ENCODE measurements at places on chromosomes 6 and 20. TPM values are rescaled to one million over a fixed set of nuclear protein-coding genes. Genes with fewer than 3 reads are reported as not detected.

PAK5 gene
- total RNA-seq: 27.8 TPM

SAPCD1 gene
- total RNA-seq: not detected

CNR1 gene
- total RNA-seq: 225 TPM

FIG4 gene
- 32.8 TPM for total RNA-seq

CFAP61 gene
- total RNA-seq: 5.0 TPM

NNAT gene
- 629 TPM for total RNA-seq

NFATC2 gene
- total RNA-seq: 1.3 TPM

MAS1 gene
- total RNA-seq: 0.09 TPM

ABHD16B gene
- total RNA-seq: not detected

MAP3K7 gene
- total RNA-seq: 55.4 TPM

GRCh38 chr20:7031222-7031621 is 263.7 kb downstream of the BMP2 start:
- DNase-seq: no peak

DNA sequence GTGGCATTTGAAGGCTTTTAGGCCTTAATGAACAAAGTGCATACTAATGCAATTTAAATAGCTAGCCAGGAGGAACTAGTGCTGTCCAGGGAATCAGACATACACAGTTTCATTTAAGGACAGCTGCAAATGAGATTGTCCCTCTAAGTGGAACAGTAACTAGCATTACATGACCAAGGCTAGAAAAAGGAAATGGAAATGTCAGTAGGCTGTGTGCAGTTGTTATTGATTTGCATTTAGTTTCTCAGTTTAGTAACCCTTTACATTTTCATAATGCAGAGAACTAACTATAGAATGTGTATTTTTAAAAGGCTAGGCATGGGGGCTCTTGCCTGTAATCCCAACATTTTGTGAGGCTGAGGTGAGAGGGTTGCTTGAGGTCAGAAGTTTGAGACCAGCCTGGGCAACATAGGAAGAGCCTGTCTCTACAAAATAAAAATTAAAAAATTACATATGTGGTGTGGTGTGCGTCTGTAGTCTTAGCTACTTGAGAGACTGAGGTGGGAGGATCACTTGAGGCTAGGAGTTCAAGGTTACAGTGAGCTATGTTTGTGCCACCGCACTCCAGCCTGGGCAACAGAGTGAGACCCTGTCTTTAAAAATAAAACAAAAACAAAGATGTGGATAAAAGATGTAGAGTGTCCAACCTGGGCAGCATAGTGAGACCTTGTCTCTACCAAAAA is 468.0 kb downstream of the UTRN start:
- DNase-seq: no peak

- DNase-seq: no peak
Observed at GRCh38 chr6:100378576-100378975, 86.1 kb downstream of the SIM1 start.

- no peak for DNase-seq
Observed at GRCh38 chr6:340991-341827, 48.9 kb downstream of the DUSP22 start.

- DNase-seq: no peak
Observed at GRCh38 chr6:85113934-85114580, 335.8 kb upstream of the NT5E start.

- DNase-seq: peak; percentile 45
Observed at GRCh38 chr6:30884521-30885480, 482 bp downstream of the DDR1 start.

DNA sequence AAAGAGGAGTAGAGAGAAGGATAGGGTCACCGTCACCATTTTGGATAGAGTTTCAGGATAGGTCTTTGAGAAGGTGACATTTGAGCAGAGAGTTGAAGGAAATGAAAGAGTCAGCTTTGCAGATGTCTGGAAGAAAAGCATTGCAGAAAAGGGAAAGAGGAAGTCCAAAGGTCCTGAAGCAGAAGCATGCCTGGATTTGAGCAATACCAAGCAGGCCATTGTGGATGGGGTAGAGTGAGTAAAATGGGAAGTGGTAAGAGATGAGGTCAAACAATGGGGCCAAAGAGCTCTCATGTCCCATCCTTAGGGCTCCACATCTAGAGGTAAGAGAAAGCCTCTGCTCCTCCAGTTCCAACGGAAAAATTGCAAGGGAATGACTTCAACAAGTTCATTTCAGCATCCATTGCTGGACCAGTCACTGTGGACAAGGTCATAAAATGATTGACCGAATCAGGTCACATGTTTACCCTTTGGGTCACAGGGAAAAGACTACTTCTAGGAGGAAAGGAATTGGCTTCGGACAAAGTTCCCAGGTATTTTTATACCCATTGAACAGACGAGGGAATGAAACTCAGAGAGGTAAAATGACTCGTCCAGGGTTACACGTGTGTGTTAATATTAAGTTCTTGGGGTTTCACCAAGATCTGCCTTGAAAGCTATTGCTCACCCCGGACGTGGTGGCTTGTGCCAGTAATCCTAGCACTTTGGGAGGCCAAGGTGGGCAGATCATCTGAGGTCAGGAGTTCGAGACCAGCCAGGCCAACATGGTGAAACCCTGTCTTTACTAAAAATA is 6.6 kb upstream of the SAMHD1 start:
- DNase-seq: no peak

DNA sequence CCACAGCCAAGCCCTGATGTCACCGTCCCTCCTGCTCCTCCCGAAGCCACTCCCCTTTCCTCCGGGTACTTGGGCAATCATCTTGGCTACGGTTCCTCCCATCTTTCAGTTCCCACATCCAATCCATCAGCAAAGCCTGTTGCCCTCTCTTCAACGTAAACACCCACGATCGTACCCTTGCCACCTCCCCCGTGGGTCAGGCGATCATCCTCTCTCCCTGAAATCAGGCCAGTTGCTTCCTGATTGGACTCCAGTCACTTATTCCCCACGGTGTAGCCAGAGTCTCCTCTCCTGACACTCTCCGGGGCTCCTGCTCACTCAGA is 44.5 kb downstream of the SULF2 start:
- DNase-seq: no peak

- no peak for DNase-seq
Observed at GRCh38 chr20:57770852-57771720, 61.3 kb upstream of the PMEPA1 start.

DNA sequence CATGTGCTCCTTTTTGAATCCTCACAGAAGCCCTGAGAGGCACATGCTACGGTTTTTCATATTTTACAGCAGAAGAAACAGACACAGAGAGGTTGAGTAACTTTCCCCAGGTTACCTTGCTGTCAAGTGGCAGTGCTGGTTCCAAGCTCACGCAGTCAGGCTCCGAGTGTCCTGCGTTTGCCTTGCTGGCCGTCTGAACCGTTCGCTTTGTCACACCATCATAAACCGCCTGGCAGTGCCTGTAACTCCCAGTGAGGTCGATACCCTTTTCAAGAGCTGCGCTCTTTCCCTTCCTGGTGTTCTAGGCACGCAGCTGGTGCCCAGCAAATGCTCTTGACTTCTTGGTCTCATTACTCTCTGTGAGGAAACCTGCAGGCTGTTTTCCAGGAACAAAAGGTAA is 31.3 kb upstream of the KCNG1 start:
- no peak for DNase-seq

DNA sequence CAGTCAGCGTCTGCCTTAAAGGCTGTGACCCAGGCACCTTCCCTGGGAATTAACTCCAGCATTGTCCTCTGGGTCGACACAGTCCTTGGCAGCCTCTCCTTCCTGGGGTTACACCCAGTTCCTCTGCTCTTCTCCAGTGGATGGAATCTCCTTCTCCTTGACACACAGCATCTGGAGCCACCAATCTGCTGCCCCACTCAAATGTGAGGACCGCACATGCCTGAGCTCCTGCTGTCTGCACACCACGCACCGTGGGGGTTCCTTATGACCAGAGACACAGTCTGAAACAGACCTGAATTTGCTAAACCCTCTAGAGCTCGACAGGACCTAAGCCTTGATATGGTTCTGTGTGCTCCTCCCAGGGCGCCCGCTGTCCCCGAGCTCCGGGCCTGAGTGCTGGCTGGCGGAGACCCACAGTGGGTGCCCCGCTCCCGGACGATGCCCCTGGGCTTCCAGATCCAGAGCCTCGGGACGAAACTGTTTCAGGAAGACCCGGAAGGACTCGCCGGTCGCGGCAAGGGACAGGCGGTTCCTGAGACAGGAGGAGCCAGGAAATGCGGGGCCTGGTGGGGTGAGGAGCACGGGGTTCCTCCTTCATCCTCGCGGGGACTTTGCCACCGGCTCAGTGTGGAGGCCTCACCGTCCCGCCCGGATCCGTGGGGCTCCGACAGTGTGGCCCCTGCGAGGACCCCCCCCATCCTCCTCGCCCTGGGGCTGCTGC is 2.5 kb upstream of the RAET1G start:
- DNase-seq: no peak

- DNase-seq: no peak
Observed at GRCh38 chr20:31723069-31723318, 326 bp upstream of the BCL2L1 start.

GRCh38 chr20:62828511-62829230 is 11.8 kb downstream of the COL9A3 start:
- no peak for DNase-seq

GRCh38 chr20:3423126-3423525 is 15.7 kb upstream of the DNAAF9 start:
- no peak for DNase-seq

- DNase-seq: no peak
Observed at GRCh38 chr20:15342991-15343523, 1005.6 kb upstream of the FLRT3 start.

DNA sequence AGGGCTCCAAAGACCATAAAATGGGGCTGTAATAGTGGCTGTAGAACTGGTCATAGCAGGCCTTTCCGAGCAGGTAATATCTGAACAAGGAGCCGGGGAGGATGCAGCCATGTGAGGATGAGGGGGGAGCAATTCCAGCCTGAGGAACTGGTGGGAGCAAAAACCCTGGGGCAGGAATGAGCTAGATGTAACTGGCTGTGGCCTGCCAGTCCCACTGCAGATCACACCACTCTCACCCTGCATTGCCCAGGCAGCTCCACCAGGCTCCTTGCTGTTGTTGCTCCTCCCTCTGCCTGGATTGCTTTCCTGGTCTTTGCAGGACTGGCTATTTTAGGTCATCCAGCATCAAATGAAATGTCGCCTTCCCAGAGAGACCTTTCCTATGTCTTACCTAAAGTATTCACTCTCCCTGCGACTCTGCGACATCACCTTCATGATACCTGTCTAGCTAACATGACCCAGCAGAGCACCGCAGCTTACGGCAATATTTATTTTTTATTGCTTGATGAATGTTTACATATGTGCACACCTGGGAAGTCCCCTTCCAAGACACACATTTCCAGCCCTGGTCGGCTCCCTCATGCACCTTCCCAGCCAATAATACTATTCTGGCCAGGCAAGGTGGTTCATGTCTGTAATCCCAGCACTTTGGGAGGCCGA is 2.4 kb upstream of the ZFP64 start:
- DNase-seq: no peak
